ENCODE measurements at places on chromosomes 12 and 14.

DNA sequence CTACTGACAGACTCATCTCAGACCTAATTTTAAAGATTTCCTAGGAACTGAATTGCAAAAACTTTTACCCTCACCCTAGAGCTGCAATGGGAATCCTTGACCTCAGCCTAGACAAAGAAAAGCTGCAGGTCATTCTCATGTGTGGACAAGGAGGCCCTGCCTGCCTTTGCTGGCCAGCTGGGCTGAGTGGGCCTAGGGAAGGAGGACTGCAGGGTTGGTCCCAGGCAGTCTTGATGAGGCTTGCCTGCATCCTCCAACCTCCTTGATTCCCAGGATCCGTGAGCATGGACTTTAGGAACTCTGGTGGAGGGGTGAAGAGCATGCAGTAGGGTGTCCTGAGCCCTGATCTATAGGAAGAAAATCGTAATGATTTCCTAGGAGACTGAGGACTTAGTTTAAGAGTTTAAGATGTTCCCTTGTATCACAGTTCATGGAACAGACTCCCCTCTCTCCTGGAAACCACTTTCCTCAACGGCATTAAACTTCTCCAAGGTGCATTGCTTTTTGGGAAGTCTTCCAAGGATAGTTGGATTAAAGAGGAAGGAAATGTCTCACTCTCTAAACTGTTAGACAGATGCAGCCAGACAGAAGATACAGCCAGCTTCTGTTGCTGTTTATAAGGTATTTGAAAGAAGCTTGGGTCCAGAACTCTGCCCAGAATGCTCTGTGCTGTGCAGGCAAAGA, 55.4 kb upstream of the DDX11 start:
- no peak for DNase-seq

- DNase-seq, result no peak
Measured at GRCh38 chr14:104036212-104036611, 49.3 kb upstream of the ASPG start.

DNA sequence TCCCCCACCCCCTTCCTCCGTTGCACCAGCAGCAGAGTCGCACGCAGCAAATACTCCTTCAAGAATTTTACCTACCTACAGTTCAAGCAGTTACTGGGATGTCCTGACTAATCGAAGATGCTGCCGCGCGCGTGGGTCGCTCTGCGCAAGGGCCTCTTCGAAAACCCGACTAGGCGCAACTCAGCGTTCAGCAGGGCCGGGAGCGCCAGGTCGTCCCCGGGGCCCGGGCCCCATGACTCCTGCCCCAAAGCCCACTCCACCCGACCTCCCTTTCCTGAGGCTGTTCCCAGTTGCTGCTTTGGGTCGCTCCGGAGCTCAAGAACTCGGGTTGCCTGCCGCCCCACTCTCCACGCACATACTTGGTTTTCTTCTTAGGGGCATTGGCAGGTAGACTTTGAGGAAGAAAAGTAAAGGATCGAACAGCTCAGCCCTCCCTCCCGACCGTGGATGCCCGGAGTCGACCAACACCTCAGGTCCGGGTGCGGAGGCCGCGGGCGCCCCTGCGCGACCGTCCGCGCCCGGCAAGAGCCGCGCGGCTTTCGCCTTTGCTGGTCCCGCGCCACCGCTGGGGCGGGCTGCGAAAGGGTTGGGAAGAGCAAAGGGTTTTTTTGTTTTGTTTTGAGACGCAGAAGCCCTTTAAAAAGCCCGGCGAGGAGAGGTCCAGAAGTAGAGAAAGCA, 1.9 kb downstream of the BMP4 start:
- peak; percentile 13 for DNase-seq

DNA sequence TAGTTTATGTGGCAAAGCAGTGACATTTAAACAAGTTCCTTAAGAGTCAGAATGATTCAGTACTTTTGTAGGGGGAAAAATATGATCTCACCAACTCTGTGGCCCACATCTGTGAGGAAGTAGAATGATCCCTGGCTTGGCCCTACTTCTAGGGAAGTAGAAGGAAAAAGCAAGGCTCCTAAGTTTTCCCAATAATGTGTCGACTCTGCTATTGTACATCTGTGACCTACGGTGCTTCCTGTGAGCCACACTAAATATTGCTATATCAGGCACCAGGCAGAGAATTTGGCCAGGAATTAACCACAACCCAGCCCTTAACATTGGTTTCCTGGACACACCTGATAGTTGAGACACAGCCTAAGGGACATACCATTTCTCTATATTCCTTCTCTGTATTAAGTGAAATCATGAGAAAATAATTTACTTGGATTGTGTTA, 9.3 kb upstream of the NID2 start:
- no peak for DNase-seq

- no peak for DNase-seq
Measured at GRCh38 chr14:75645056-75645455, 15.6 kb downstream of the ERG28 start.

DNA sequence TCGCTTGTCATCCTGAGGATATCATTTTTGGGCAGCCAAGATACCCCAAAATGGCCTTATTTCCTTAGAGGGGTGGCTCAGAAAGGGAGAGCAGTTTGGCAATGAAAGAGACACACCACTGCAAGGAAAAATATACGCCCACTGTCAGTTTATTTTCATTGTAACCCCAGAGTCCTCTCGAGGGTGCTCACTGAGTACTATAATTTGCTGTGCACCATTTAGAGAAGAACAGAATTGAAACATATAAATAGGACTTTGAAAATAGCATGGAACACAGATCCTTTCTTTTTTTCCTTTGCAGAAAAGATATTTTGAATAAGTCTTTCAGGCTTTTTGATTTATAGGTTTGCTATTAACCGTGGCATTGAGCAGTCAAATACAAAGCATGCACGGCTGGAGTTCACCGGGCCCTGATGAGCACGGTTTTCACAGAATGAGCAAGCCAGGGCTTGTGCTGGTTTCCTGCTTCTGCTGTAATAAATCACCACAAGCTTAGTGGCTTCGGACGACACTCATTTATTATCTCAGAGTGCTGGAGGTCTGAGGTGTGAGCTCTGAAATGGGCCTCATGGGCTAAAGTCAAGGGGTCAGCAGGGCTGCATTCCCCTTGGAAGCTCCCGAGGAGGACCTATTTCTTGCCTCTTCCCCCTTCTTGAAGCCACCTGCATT, 152.3 kb downstream of the ZNF664 start:
- DNase-seq, result no peak

DNA sequence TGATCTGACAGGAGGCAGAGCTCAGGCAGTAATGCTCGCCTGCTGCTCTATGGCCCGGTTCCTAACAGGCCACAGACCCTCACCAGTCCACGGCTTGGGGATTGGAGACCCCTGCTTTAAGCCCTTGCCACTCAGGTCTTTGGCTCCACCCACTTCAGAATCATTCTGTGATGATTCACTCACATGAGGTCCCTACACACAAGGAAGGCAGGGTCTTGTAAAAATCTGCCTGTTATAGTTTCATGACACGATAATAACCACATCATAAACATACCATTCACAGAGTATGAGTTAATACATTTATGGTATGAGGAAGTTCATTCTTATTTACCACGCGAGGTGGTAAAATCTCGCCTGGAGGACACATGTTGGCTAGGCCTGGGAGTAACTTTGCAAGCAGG, 29.0 kb upstream of the MAX start:
- DNase-seq, result peak; percentile 54

DNA sequence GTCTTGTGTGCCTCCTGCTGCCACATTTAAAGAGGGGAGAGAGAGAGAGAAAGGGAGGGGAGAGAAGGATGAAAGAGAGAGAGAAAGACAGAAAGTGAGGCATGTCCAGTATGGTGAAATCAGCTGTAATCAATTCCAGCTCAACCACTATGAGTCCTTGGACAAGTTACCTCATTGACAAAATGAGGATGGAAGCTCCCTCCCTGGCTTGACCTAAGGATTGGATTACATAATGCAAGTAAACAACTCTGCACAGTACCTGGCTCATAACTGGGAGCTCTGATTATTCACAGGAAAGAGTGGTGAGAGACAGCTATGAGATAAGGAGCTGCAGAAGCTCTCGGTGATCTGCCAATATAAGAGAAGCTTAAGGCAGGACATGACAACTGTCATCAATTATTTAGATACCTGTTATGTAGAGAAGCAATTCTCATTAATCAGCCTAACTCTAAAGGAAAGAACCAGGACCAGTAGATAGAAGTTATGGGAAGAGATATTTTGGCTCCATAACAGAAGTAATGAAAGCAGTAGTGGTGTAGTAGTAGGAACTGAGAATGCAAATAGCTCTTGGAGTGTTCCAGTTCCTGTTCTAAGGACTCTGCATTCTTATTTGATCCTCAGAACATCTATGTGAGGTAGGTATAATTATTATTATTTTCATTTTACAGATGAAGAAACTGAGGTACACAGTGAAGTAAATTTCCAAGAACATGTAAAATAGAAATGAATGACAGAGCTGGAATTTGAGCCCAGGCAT, 791.6 kb downstream of the DIO2 start:
- peak; percentile 23 for DNase-seq

GRCh38 chr12:96420277-96420835, 20.1 kb upstream of the CDK17 start:
- no peak for DNase-seq

- peak; percentile 45 for DNase-seq
Measured at GRCh38 chr12:18683327-18684013, 54.3 kb downstream of the PLCZ1 start.

DNA sequence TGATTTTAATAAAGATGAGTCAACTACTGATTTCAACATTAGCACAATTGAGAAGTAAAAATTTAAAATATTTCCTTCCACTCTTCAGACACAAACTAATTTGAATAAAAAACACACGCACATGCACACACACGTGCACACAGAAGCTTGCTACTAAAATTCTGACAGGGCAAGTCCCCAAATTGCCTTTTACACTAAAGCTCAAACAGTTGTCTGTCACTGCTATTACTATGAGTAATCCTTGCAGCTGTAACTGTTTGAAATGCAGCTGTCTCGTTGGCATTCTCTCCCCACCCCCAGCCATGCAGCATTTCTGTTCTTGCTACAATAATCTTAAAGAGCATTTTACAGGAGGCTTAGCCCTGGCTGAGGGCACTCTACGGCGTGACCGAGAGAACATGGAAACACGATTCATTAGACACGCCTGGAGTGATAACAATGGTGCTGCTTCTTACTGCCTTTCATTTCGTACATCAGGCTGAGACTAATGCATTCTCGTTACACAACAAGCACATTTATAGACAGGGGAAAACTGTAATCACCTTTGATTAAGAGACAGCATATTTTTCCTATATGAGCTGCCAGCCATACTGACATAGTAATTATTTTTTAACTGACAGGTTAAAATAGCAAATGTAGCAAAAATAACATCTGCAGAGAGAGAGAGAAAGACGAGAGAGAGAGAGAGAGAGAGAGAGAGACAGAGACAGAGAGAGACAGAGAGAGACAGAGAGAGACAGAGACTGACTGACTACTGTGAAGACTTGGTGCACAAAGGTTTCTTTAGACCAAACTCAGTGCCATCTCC, 153.8 kb downstream of the MED13L start:
- DNase-seq, result peak; percentile 62

- peak; percentile 78 for DNase-seq
Measured at GRCh38 chr12:29320295-29321085, 60.5 kb downstream of the ERGIC2 start.

DNA sequence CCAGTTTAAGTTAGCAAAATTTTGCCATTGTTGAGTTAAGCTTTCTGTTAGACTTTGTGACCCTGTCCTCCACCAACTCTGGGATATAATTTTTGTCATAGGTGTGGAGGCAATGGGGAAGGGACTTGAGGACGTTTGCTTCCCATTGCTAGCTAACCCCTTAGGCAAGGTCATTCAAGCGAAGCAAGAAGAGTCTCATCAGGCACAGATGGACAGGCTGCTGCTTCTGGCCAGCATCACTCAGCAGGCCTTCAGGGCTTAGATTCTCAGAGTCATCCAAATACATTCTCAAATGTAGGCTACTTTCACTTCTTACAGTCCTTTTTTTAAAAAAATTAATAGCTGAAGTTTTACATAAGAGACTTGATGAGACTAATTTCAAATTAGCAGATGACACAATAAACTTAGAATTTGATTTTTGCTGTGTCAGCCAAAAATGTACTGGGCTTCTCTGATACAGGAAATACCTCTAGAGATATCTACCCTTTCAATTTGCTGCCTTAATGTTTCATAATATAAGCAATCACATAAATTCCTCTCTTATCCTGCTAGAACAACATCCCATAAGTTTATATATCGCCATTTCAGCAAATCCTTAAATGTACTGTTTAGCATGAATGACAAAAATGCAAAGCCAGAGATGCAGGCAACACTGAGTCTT, 875.2 kb downstream of the FLRT2 start:
- DNase-seq, result peak; percentile 42

- no peak for DNase-seq
Measured at GRCh38 chr14:81831128-81831820, 297.6 kb upstream of the SEL1L start.

- peak; percentile 5 for DNase-seq
Measured at GRCh38 chr12:72472350-72472749, 200.2 kb downstream of the TRHDE start.

DNA sequence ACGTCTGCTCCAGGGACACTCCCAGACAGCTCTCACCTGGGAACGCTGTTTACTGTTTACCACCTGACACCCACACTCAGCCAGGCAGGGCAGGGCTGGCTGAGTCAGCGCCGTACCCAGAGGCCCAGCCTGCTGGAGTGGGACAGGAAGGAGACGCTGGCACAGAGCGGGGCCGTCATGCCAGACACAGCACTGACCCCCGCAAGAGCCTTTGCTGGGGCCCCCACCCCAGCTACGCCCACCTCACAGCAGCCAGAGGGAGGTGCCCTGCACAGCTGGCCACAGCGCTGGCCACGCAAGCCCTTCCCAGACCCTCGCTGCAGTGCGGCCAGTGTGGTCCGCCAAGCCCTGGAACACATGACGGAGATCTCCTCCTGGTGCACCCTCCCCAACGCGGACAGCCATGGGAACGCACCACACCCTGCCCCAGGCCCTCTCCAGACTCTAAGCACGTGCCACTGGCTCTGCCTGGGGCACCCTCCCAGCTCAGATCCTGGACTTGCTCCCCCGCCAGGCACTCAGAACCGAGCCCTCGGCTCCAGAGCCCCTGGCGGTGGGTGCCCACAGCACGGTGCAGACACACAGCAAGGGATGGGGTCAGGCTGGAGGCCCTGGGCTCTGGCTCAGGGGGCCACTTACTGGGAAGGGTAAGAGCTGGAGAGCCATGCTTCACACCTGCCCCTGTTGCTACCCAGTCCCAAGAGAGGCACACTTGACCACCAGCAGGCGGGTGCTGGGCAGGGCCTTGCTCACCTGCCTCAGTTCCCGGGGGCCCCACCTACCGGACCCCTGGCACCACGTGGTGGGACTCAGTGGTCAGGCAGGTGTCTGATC, 5.7 kb downstream of the AHNAK2 start:
- no peak for DNase-seq

- DNase-seq, result no peak
Measured at GRCh38 chr12:116463366-116463765, 95.8 kb upstream of the MAP1LC3B2 start.

DNA sequence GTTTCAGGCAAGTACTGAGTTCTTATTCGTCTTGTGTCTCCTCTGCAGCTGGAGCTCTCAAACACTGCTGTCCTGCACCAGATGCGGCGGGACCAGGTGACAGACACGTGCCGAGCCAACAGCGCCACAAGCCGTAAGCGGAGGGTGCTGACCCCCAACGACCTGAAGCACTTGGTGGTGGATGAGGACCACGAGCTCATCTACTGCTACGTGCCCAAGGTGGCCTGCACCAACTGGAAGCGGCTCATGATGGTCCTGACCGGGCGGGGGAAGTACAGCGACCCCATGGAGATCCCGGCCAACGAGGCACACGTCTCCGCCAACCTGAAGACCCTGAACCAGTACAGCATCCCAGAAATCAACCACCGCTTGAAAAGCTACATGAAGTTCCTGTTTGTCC, 201.2 kb downstream of the SLC41A2 start:
- no peak for DNase-seq
